CD8-positive, alpha-beta T cell (primary cell): ENCODE measurements at places on chromosomes 4 and X.

- no peak for DNase-seq
Measured at GRCh38 chr4:148445860-148446330, 3.7 kb upstream of the NR3C2 start.

- DNase-seq, result no peak
Measured at GRCh38 chr4:176526704-176527103, 206.9 kb downstream of the SPCS3 start.

- no peak for DNase-seq
Measured at GRCh38 chrX:9278475-9279233, 186.2 kb upstream of the TBL1X start.

DNA sequence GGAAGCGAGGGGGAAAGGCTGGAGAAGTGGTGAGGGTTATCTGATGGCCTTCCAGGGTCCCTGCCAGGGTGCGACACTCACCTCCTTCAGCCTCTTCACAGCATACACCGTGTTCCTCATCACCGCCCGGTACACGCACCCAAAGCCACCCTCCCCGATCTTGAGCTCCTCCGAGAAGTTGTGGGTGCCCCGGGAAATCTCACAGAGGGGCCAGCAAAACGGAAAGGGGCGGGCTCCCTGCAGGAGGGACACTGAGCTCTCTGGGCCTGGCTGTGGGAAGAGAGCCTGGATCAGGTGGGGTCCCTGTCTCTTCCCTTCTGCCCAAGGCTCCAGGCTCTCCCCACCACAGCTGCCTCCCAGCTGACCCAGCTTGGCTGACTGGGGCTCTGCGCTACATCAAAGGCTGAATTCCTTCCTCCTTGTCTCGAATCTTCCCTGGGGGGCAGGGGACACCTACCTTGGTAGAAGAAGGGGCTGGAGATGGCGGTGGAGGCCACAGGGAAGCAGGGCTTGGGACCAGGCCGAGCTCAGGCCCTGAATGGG, 1.1 kb downstream of the IRAK1 start:
- DNase-seq, result no peak

DNA sequence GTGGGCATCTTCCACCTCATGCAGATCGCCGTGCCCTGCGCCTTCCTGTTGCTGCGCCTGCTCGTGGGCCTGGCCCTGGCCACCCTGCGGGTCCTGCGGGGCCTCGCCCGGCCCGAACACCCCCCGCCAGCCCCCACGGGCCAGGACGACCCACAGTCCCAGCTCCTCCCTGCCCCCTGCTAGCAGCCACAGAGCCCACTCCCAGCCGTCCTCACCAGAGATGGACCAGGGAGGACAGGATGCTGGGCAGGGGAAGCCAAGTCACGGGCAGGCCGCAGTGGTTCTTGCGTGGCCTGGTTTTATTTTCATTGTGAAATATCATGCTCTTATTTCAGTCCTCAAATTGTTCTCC, 15.1 kb downstream of the DGKQ start:
- DNase-seq, result no peak

- no peak for DNase-seq
Measured at GRCh38 chr4:23993373-23993772, 103.5 kb upstream of the PPARGC1A start.

- no peak for DNase-seq
Measured at GRCh38 chrX:149151805-149152757, 353.0 kb downstream of the IDS start.

DNA sequence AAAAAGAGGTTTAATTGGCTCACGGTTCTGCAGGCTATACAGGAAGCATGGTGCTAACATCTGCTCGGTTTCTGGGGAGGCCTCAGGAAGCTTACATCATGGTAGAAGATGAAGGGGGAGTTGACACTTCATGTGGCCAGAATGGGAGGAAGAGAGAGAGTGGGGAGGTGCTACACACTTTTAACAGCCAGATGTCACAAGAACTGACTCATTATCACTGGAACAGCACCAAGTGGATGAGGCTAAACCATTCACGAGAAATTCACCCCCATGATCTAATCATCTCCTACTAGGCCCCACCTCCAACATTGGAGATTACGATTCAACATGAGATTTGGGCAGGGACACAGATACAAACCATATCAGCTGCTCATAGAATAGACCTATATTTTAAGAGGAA, 255.8 kb downstream of the OPHN1 start:
- no peak for DNase-seq

- DNase-seq, result no peak
Measured at GRCh38 chrX:130909469-130910136, 6.6 kb upstream of the ENOX2 start.

GRCh38 chrX:142831961-142832530, 193.7 kb upstream of the SPANXN4 start:
- DNase-seq, result no peak

- DNase-seq, result no peak
Measured at GRCh38 chr4:101950258-101950979, 159.9 kb downstream of the BANK1 start.

- no peak for DNase-seq
Measured at GRCh38 chr4:138852681-138853080, 162.9 kb upstream of the NOCT start.
